ENCODE measurements at places on chromosomes 7 and 10. TPM values are rescaled to one million over a fixed set of nuclear protein-coding genes. Genes with fewer than 3 reads are reported as not detected.

- peak; percentile 53 for DNase-seq
- no peak overlapping the region for H3K27ac ChIP-seq
- peaks cover 26% of the 10 kb centered on the region for H3K36me3 ChIP-seq
- H3K4me3 ChIP-seq, result no peak overlapping the region
Observed at GRCh38 chr7:4789194-4790077, 14.0 kb downstream of the AP5Z1 start.

- H3K27me3 ChIP-seq, result no peaks in the 10 kb centered on the region
- H3K27ac ChIP-seq, result no peak overlapping the region
- no peak for DNase-seq
- H3K4me3 ChIP-seq, result no peak overlapping the region
- H3K36me3 ChIP-seq, result no peaks in the 10 kb centered on the region
Observed at GRCh38 chr10:30068492-30069223, 9.3 kb upstream of the JCAD start.

GRCh38 chr7:13834328-13834761, 155.1 kb downstream of the ETV1 start:
- H3K27ac ChIP-seq, result peak overlapping the region; percentile 56
- H3K4me1 ChIP-seq, result peaks cover 10% of the 10 kb centered on the region
- no peaks in the 10 kb centered on the region for H3K36me3 ChIP-seq
- peak; percentile 67 for DNase-seq
- H3K27me3 ChIP-seq, result no peaks in the 10 kb centered on the region

GRCh38 chr10:133262696-133263095, 14.0 kb downstream of the ADAM8 start:
- H3K27ac ChIP-seq, result no peak overlapping the region
- no peak overlapping the region for H3K4me3 ChIP-seq
- no peaks in the 10 kb centered on the region for H3K36me3 ChIP-seq
- no peak for DNase-seq
- no peaks in the 10 kb centered on the region for H3K27me3 ChIP-seq

The SPDYE6 gene
- polyA plus RNA-seq, result not detected

The ASIC3 gene
- polyA plus RNA-seq, result 4.5 TPM

The ADAM12 gene
- 24.0 TPM for polyA plus RNA-seq

GRCh38 chr7:92644406-92645113, 54.4 kb upstream of the FAM133B start:
- DNase-seq, result no peak
- no peaks in the 10 kb centered on the region for H3K27me3 ChIP-seq
- no peak overlapping the region for H3K4me3 ChIP-seq
- H3K27ac ChIP-seq, result peak overlapping the region; percentile 48

The FOXP2 gene
- polyA plus RNA-seq, result not detected

DNA sequence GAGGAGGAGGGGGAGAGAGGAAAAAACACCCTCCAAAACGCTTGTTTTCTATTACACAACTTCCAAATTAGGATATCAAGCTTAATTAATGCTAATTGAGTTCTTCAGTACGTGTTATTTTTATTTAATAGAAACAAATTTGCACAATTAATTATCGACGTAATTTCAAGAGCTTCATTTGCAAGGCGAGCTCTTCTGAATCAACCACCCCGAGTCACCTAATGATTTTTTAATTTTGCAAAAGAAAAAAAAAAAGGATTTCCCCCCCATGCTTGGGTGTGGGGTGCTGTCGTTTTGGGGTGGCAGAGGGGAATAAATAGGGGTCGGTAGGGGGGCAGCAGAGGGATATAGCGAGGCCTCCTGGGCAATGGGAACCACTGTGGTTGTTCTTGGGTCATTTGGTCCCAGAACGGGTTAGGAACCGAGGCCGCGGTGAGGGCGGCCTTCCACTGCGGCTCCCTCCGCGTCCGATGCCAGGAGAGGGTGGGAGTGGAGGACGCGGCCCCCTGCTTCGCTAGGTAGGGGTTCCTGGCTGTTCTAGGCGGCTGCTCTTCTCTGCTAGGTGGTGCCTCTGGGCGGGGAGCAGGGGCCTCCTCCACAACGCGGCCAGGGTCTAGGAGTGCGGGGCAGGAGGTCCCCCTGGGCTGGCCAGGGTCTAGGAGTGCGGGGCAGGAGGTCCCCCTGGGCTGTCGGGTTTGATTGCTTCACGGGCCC, 7.3 kb downstream of the UNCX start:
- H3K27ac ChIP-seq, result no peak overlapping the region
- no peak overlapping the region for H3K4me3 ChIP-seq
- H3K36me3 ChIP-seq, result no peaks in the 10 kb centered on the region
- no peaks in the 10 kb centered on the region for H3K4me1 ChIP-seq
- peaks cover 92% of the 10 kb centered on the region for H3K27me3 ChIP-seq

DNA sequence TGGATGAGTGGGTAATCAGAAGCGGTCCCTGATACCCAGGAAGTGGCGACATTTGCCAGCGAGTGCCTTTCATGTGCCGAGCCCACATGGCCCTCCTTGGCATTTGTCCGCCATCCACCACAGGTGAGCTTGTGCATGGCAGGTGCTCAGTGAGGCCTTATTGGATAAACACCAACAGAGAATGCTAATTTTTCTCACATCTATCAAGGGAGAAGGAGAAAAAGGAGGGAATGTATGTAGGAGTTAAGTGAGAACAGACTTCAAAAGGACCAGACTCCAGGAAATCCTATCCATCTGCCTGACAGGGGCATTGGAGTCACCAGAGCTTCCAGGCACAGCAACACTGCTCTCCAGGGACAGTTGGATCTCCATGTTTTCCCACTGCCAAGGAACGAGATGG, 143.5 kb upstream of the ZMIZ1 start:
- no peak for DNase-seq
- H3K4me1 ChIP-seq, result peaks cover 21% of the 10 kb centered on the region
- no peak overlapping the region for H3K4me3 ChIP-seq
- no peaks in the 10 kb centered on the region for H3K36me3 ChIP-seq
- no peaks in the 10 kb centered on the region for H3K27me3 ChIP-seq
- 0 out of 2 replicates have a peak overlapping the region, but pooled peaks have one; percentile 4 for H3K27ac ChIP-seq

- DNase-seq, result no peak
- H3K4me3 ChIP-seq, result no peak overlapping the region
- H3K27ac ChIP-seq, result no peak overlapping the region
- H3K36me3 ChIP-seq, result peaks cover 83% of the 10 kb centered on the region
- H3K27me3 ChIP-seq, result no peaks in the 10 kb centered on the region
Observed at GRCh38 chr10:128103229-128103714, 23.0 kb downstream of the MKI67 start.

- no peaks in the 10 kb centered on the region for H3K4me1 ChIP-seq
- no peak for DNase-seq
- no peaks in the 10 kb centered on the region for H3K27me3 ChIP-seq
Observed at GRCh38 chr7:148669927-148670326, 28.8 kb upstream of the CUL1 start.

DNA sequence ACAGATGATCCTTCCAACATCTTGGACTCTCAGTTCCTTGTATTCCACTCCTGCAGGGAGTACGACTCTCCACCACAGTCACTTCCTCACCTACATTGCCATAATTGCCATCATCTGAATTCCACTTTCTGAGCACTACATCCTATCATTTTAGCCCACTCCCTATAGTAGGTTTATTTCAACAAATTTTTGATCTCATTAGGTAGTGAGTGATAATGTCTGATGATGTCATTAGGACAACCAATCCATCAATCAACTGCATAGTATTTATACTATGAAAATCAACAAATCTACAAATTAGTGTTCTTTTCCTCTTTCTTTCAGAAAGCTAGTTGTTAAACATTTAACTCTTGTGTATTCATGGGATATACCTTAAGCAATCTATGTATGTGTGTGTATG, 13.7 kb upstream of the TRA2A start:
- no peak overlapping the region for H3K27ac ChIP-seq
- no peaks in the 10 kb centered on the region for H3K36me3 ChIP-seq
- H3K27me3 ChIP-seq, result no peaks in the 10 kb centered on the region
- no peak for DNase-seq

- no peak overlapping the region for H3K27ac ChIP-seq
- no peak overlapping the region for H3K4me3 ChIP-seq
- no peak for DNase-seq
- peaks cover 14% of the 10 kb centered on the region for H3K4me1 ChIP-seq
- H3K36me3 ChIP-seq, result no peaks in the 10 kb centered on the region
- no peaks in the 10 kb centered on the region for H3K27me3 ChIP-seq
Observed at GRCh38 chr10:11678074-11678793, 63.9 kb upstream of the ECHDC3 start.

- H3K27me3 ChIP-seq, result peaks cover 17% of the 10 kb centered on the region
- no peaks in the 10 kb centered on the region for H3K4me1 ChIP-seq
- H3K27ac ChIP-seq, result no peak overlapping the region
- DNase-seq, result no peak
- no peaks in the 10 kb centered on the region for H3K36me3 ChIP-seq
- no peak overlapping the region for H3K4me3 ChIP-seq
Observed at GRCh38 chr10:71659737-71660136, 59.8 kb downstream of the C10orf105 start.

GRCh38 chr10:103772096-103772845, 83.1 kb downstream of the SH3PXD2A start:
- H3K4me1 ChIP-seq, result peaks cover 26% of the 10 kb centered on the region
- H3K4me3 ChIP-seq, result peak overlapping the region; percentile 38
- H3K27ac ChIP-seq, result peak overlapping the region; percentile 83
- H3K27me3 ChIP-seq, result no peaks in the 10 kb centered on the region
- DNase-seq, result peak; percentile 90

DNA sequence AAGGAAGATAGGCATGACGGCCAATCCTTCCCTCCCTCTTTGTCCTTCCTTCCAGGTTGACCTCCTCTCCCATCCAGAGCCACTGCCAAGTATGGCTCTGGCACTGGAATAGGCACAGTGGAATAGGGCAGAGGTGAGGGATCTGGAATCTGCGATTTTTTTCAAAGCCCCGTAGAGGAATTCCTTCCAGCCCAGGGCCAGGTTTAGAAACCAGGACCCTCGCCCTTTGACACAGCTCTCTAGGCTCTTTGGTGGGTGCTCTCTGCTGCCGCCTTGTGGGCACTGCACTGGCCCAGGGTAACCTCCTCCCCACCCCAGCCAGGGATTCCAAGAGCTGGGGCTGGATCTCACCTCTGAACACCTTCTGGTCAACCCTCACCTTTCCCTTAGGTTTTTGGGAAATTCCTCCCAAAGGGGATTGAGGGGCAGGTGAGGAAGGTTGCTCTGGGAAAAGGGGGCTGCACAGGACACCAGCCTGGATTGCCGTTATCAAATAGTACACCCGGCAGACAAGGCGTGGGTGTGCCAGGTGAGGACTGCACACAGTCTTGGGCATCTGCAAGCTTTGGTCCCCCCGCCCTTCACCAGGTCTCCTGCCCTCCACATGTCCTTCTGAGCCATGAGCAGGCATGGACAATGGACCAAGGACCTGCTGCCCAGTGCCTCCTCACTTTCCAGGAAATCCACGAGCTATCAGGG, 22.8 kb downstream of the C10orf105 start:
- H3K27me3 ChIP-seq, result peaks cover 28% of the 10 kb centered on the region
- H3K36me3 ChIP-seq, result no peaks in the 10 kb centered on the region
- no peak overlapping the region for H3K4me3 ChIP-seq
- no peaks in the 10 kb centered on the region for H3K4me1 ChIP-seq
- no peak overlapping the region for H3K27ac ChIP-seq

DNA sequence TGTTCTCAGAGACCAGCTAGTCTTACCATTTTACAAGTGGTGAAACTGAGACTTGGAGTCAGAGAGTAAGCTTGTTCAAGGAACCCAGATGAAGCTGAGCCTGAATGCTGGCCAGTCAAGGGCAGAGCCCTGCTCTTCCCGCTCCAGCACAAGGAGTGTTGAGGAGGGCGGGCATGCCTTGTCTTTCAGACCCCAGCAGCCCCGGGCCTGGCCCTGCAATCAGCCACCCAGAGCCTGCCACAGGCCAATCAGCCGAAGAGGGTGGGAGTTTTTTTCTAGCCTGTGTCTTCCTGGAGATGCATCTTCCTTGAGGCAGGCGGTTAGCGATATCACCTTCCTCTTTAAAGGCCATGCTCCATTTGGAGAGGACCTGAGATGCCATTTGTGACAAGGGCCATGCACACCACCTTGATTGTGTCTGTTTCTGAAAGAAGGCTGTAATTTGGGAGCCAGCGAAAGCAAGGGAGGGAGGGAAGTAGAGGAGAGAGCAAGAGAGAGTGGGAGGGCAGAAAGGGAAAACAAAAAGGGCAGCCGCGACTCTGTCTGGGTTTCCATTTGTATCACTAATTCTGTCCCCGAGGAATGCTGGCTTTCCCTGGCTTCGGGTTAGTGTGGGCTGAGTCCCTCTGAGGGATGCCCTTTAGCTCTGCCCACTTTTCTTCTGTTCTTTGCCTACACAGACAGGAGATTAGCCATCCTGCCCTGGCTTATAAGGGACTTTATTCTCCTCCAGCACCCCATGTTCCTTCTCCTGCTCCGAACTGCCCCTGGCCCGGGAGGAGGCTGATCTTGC, 8.0 kb downstream of the CDH23 start:
- no peak overlapping the region for H3K27ac ChIP-seq
- no peak for DNase-seq
- peaks cover 15% of the 10 kb centered on the region for H3K27me3 ChIP-seq
- H3K36me3 ChIP-seq, result no peaks in the 10 kb centered on the region
- no peaks in the 10 kb centered on the region for H3K4me1 ChIP-seq
- no peak overlapping the region for H3K4me3 ChIP-seq

The RPEL1 gene
- polyA plus RNA-seq, result 0.08 TPM

The GPR85 gene
- polyA plus RNA-seq, result 4.3 TPM

- peaks cover 10% of the 10 kb centered on the region for H3K36me3 ChIP-seq
- H3K27me3 ChIP-seq, result no peaks in the 10 kb centered on the region
- no peak for DNase-seq
- H3K4me3 ChIP-seq, result no peak overlapping the region
Observed at GRCh38 chr7:127812540-127812939, 160.5 kb downstream of the SND1 start.

DNA sequence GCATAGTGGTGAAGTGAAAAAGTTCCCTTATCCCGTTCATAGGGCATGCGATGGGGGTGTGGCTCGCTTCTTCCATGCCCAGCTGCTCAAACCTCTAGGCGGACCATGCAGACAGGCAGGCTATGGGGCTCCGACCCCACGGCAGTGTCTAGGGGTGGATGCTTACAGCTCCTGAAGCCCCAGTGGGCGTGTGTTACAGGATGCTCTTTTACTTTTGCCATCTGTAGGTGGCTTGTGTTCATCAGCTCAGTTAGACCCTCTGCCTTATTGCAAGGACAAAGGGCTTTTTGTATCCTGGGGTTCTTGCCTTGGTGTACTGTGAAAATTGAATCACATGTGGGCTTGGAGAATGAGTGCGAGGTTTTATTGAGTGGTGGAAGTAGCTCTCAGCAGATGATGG, at the start of gene MYL10:
Gene MYL10, minus strand, starts transcription at position 126 of the 400 bp plus-strand sequence. CDS start 178 bp downstream, outside the sequence.
- H3K27me3 ChIP-seq, result no peaks in the 10 kb centered on the region
- H3K4me1 ChIP-seq, result peaks cover 16% of the 10 kb centered on the region
- no peak within 1 kb of the TSS for H3K4me3 ChIP-seq
- no peak for DNase-seq
- H3K36me3 ChIP-seq, result no peaks in the 10 kb centered on the region
- no peak within 1 kb of the TSS for H3K27ac ChIP-seq

The GTF2IRD1 gene
- polyA plus RNA-seq, result 20.2 TPM

The GIMAP7 gene
- polyA plus RNA-seq, result not detected

GRCh38 chr10:70575874-70576802, 26.4 kb downstream of the PRF1 start:
- H3K36me3 ChIP-seq, result no peaks in the 10 kb centered on the region
- H3K4me3 ChIP-seq, result no peak overlapping the region
- peak; percentile 78 for DNase-seq
- H3K27me3 ChIP-seq, result no peaks in the 10 kb centered on the region

The EPC1 gene
- 30.2 TPM for polyA plus RNA-seq

The PILRA gene
- polyA plus RNA-seq, result 0.99 TPM

Measured in SK-N-SH (cell line).